ENCODE measurements at places on chromosomes 2 and 18. TPM values are rescaled to one million over a fixed set of nuclear protein-coding genes. Genes with fewer than 3 reads are reported as not detected.

The CCBE1 gene
- 1.3 TPM for total RNA-seq

The NEB gene
- 0.14 TPM for total RNA-seq

The SERPINB10 gene
- not detected for total RNA-seq

The UGT1A7 gene
- total RNA-seq, result not detected

The SAG gene
- total RNA-seq, result not detected

GRCh38 chr2:46977899-46978298, 62.3 kb upstream of the MCFD2 start:
- no peak for DNase-seq

DNA sequence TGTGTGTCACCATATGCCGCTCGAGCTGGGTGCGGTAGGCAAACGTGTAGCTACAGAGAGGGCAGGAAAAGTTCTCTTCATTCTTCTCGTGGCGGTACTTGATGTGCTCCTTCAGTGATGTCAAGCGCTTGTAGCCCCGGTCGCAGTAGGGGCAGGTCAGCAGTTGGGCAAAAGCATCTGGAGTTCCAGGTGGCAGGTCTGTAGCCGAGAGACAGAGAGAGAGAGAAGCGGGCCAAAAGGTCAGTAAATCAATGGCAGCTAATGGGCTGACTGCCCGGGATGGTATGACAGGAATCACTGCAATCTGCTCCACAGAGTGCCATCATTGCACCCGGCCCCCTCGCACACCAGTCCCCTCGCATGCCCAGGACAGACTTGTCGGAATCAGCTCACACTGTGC, 116.0 kb downstream of the ZEB2 start:
- no peak for DNase-seq

- no peak for DNase-seq
These were observed 63.9 kb downstream of the DGKD start for GRCh38 chr2:233418052-233418760.

DNA sequence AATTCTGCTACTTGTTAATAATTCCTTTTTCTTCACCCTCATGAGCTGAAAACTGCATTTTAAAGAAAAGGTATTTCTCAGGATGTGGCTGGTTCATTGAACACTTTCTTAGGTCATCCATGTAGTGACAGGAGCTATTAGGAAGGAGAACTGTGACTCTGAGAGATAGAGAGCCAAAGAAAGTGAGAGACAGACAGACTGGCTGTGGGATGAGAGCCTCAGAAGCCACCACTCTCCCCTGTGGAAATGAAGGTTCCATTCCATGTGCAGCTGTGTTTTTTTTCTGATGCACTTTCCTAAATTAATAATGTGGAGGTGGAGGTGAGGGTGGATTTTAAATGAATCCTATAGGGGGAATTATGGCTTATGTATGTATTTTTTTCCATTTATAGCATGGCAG, 113.3 kb downstream of the FAM210A start:
- no peak for DNase-seq

DNA sequence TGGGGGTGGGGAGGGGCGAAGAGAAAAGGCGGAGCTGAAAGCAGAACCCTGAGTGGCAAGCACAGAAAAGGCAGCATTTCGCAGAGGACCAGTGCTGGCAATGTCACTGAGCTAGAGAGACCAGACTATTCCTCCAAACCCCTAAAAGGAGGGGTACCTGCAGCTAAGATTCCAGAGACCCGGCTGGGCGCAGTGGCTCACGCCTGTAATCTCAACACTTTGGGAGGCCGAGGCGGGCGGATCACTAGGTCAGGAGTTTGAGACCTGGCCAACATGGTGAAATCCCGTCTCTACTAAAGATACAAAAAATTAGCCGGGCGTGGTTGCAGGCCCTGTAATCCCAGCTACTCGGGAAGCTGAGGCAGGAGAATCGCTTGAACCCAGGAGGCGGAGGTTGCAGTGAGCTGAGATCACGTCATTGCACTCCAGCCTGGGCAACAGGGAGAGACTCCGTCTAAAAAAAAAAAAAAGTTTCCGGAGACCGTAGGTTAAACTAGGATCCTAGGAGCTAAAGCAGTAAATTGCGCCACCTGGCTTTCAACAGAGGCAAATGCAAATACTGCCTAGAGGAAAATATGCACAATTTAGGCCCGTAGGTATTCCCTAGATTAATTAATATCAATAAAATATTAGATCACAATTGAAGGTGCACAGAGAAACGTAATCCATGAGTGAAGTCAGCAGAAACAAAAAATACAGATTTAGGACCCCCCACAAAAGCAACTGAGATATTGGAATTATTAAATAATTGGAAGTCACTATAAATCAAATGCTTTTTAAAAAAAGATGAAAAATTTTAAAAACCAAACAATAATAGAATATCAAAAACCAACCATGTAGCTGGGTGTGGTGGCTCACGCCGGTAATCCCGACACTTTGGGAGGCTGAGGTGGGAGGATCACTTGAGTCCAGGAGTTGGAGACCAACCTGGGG, 4.9 kb downstream of the UCN start:
- DNase-seq, result peak; percentile 82

DNA sequence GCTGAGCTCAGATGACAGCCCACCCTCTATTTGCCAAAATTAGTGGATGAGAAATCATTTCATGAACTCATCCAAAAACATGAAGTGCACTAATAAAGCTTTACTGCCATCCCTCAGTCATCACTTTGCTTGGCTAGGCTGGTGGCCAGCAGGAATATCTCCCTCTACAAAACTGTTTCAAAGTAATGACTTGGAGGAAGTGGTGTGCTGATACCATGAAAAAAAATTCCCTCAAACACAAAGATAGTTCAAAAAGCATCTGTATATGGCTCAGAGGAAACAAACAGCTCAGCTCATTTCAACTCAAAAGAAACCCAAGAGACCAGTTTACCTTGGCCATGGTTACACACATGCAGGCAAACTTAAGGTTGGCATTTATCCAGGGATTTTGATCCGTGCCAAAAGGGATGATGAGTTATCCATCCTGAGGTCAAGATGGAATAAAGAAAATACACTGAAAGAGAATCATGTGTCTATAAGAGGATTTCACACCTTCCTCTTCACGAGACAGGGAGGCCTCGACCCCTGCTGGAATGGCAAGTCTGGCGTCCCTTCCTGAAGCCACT, 18.4 kb upstream of the WIPF1 start:
- no peak for DNase-seq

- DNase-seq, result no peak
These were observed 72.6 kb upstream of the ZNF532 start for GRCh38 chr18:58792086-58792485.

DNA sequence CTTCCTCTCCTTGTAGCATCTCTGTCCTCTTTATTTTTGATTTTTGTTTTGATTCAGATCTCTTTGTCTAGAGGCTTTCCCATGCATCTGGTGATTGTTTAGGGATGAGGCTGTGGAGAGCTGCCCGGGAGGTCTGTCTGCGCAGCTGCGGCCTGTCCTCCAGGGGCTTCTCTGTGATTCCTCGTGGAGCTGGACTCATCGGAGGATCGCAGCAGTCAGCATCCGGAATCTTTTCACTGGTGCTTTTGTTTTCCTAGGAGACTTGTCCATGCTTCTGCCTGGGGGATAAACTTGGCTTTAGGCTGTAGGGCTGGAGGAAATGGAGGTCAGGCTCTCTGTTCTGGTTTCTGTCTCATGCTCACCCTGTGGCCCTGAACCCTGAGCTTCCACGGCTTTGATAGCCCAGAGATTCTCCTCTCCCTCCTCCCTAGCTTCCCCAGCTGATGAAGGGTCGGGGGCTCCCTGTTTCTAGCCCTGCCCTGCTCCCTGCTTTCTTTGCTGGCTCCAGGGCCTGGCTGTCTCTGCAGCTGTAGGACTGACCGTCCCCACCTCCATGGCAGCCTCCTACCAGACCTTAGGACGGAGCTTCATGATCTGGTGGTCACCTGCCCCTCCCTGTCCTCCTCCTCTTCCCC, 35.5 kb downstream of the ZNF532 start:
- DNase-seq, result no peak

- DNase-seq, result no peak
These were observed 15.1 kb downstream of the CLIP4 start for GRCh38 chr2:29130295-29130694.

- no peak for DNase-seq
These were observed 14.3 kb upstream of the ST8SIA5 start for GRCh38 chr18:46771141-46771540.

DNA sequence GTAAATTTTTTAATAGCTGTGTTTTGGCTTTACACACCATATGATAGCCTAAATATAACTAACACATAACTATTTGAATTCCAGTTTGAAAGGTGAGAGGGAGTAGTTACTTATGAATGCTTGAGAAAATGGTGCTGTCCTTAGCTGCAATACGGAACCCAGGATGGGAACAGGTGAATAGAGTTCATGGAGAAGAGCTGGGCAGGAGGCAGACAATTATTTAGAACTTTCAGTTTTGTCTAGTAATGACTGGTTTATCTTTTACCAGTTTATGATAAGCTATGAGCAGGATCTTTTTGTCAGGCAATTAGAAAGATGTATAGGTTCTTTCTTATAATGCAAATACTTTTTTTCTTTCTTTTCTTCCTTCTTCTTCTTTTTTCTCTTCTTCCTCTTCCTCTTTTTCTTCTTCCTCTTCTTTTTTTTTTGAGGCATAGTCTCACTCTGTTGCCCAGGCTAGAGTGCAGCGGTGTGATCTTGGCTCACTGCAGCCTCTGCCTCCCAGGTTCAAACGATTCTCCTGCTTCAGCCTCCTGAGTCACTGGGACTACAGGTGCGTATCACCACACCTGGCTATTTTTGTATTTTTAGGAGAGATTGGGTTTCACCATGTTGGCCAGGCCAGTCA, 25.9 kb downstream of the UBR3 start:
- DNase-seq, result no peak

Measured in H7 (cell line).